ENCODE measurements at places on chromosomes 12 and 14.

- DNase-seq: no peak
Observed at GRCh38 chr14:95471016-95471415, 45.4 kb downstream of the SYNE3 start.

DNA sequence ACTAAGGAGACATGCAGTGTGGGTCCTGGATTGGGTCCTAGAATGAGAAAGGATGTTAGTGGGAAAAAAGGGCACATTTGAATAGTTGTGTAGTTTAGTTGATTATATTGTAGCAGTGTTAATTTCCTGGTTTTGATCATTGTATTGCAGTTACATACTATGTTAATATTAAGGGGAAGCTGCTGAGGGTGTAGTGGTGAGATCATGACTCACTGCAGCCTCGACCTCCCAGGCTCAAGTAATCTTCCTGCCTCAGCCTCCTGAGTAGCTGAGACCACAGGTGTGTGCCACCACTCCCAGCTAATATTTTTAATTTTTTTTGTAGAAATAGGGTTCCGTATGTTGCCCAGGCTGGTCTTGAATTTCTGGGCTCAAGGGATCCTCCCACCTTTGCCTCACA is 21.7 kb downstream of the BORCS5 start:
- DNase-seq: peak; percentile 28

DNA sequence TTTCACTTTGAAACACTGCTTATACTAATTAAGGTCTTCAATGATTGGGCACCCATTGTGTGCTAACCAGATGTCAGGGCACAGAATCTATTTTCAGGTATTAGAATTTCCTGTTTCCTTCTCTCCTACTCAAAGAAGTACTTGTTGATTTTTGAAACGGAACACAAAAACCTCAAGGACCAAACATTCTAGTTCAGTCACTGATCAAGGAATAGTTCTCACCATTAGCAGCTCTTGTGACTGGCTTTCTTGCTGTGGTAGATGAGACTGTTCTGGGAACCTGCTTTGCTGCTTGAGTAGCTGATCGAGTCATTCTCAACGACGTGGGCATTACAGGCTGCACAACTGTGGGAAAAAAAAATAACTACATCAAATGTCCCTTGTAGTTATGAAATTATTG is 11.0 kb downstream of the DLGAP5 start:
- DNase-seq: no peak

DNA sequence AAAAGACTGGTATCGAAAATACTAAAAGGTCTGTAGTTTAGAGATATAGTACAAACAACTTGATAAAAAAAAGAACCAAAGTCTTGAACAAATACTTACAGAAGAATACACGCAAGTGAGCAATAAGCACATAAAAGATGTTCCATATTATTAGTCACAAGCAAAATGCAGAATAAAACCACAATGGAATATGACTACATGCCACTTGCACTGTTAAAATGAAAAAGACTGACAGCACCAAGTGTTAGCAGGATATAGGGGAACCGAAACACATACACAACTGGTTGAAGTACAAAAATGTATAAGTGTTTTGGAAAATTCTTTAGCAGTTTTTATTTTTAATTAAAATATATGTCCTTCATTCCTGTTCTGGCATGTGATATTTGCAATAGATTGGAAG is 3.6 kb downstream of the CLEC2A start:
- no peak for DNase-seq

- peak; percentile 81 for DNase-seq
Observed at GRCh38 chr12:50764286-50765094, 589 bp downstream of the ATF1 start.

DNA sequence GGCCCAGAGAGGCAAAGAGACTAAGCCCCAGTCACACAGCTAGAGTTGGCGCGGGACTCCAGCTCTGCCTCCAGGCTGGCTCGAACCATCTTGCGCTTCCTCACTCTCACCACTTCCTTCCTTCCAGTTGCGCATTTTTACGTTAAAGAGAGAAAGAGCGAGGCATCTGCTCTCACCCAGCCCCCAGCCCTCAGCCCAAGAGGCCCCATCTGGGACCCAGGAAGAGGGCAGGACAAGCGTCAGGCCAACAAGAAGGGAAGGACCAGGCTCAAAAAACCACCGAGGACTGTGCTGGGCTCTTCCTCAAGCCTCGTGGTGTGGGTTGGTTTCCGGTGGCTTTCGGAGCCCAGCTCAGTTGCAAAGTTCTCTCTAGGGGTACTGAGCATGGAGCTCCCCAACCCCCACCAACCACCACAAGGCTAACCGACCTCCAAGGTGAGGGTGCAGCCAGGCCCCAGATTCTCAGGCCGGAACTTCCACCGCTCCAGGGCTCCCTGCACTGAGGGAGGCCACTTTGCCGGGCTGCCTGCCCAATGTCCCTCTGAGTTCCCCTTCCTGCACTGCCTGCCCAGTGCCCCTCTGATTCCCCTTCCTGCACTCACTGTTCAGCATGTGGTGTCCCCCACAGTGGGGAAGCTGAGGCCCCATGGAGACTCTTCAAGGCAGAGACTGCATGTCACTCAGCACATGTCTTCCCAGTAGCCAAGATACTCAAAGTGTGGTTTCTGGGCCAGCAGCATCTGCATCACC is 35.9 kb downstream of the TESC start:
- DNase-seq: peak; percentile 100

GRCh38 chr12:88951860-88952561 is 371.7 kb upstream of the KITLG start:
- DNase-seq: no peak

DNA sequence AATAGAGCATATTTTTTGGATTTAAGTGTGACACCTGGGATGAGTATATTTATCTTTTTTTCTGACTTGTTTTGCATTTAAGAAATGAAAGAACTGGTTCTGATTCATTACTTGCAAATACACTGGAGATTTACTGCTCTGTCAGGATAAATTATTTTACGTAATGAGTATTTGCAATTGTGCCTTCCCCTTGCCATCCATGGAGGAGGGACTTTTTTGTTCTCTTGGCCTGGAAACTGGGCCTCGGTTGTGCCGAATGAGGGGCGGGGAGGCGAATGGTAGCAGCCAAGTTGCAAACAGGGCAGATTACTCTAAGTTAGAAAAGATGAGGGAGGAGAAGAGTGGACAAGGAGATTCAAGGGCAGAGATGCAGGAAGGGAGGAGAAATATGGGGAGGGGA is 308.7 kb downstream of the ATP23 start:
- DNase-seq: no peak

GRCh38 chr14:81176241-81176640 is 44.5 kb downstream of the GTF2A1 start:
- peak; percentile 39 for DNase-seq

DNA sequence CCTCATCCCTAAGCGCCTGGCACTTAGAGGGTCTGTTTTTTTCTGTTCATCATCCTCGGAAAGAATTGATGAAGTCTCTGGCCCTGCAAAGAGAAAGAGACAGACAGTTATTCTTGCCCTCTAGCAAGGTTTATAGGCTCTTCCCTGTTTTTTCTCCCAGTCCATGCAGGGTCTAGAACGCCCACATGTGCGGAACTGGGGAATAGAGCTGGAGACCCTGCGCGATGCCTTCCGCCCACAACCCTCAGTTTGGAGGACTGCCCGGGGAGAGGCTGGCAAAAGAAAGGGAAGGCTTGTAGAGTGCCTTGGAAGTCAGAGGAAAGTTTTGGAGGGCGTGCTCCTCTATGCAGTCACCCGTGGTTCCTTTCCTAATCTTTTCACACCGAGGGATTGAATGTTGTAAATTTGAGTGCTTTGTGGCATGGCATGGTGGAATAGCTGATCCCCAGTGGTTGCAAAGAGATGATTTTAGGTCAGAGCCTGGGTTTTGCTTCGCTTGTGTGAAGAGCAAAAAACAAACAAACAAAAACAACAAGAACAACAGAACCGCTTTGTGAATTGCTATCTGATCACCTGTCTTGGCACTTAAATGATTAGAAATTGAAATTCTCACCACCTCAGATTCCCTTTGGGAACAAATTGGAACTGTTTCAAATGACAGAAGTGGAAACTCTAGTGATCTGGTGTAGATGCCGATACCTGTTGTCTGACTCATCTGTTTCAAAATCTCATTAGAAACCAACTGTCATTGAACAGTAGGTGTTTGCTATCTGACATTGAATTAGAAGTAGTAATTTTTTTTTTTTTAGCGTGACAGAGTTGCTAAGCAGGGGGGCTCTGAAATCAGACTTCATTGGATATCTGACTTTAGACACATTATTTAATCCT is 947 bp downstream of the GAS2L3 start:
- DNase-seq: no peak

DNA sequence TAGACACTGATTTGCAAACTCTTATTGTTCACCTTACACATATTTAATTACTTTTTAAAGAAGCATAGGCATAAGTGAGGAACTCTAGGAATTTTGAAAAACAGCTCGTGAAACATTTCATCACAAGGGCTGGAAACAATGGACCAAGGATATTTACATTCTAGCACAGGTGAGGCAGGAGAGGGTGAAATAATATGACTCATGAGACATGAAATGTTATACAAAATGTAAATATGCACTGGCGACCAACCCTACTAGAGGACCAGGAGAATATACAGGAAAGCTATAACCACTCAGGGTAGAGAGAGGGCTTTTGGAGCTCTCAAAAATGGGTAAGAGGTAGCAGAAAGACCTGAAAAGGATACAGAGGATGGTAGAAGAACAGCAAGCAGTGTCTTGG is 115.3 kb downstream of the PTGER2 start:
- DNase-seq: no peak

DNA sequence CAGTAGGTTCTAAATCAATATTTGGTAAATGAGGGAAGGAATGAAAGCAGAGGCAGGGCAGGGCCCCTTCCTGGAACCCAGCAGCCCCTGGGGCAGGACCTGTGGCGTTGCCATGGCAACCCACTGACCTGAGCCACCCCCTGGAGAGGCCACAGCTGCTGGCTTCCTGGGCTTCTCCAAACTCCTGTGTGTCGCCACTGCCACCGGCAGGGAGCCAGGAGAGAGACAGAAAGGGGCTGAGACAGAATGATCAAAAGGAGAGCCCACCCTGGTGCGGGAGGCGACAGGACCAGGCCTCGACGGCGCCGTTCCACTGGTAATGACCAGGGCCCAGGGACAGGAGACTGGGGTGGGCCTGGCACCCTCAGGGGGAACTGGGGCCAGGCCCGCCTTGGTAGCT is 18.2 kb downstream of the RFX4 start:
- peak; percentile 18 for DNase-seq

GRCh38 chr12:34347367-34347766 is 325.1 kb downstream of the ALG10 start:
- no peak for DNase-seq

DNA sequence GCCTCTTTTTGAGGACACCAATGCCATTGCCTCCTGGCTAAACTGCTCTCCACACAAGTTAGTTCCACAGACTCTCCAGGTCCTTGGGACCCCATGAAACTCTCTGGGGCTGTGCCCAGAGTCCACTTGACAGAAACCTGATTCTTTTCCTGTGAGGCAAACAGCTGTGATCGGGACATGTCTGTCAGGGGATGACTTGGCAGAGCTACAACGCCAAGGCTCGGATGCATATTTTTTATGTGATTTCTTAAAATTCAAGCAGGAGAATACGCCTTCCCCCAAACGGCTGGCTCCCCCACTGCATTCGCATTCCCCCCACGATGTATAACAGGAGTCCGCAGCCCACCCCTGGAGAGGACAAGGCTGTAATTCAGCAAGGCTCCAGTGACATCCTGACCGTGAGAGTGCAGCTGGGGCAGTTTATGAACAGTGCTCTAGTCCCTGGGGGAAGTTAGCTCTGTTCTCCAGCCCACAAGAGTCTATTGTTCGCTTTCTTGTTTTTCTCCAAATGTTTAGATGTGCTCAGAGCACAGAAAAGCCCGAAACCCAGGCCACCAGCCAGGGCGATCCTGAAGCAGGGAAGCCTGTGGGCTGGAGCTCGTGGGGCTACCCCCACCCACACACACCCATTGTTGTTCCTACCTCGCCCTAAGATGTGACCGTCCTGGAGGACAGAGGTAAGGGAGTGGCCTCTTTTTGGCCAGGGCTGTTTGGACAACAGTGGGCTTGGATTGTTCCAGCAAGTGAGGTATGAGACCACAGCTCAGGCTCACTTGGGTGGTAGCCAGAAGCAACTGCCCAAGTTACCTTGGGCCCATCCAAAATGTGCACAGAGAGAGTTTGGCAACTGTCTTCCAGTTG is 159.5 kb downstream of the ZFP36L1 start:
- peak; percentile 14 for DNase-seq

GRCh38 chr14:91241863-91242262 is 2.6 kb downstream of the GPR68 start:
- peak; percentile 84 for DNase-seq

GRCh38 chr12:102973583-102973982 is 16.1 kb downstream of the ASCL1 start:
- no peak for DNase-seq

DNA sequence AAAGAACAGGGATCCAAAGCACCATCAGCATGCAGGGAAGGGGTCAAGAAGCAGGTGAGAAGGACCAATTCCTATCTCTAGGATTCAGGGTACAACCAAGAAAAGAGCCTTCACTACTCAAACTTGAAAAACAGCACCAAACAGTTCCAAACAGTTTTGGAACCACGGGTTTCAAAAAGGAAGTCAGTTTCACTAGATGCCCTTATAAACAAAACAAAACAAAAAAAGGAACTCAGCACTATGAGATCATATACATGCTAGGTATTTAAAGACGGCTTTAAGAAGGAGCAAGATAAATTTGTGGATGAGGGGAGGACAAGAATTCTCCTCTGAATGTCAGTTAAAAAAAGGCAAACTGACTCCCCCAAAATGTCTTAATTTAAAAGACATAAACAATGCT is 6.0 kb downstream of the INSM2 start:
- no peak for DNase-seq

- peak; percentile 48 for DNase-seq
Observed at GRCh38 chr12:53564278-53564677, 57.0 kb upstream of the NPFF start.

DNA sequence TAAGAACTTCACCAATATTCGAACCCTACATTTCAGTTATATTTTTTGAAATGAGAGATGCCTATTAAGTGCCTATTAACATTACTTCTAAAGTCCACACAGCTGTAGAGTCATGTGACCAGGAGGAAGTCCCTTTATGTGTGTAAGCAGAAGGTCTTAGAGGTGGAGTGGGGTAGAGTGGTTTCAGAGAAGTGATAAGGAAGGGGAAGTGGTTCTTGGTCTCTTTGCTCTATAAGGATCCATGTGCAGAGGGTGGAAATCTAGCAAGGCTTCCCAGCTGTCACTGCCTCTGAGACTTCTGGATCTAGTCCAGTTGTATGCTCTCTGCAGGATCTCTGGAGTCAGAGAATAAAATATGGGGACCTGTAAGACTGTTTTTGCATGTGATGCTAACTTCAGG is 673.9 kb downstream of the FLRT2 start:
- DNase-seq: peak; percentile 9

DNA sequence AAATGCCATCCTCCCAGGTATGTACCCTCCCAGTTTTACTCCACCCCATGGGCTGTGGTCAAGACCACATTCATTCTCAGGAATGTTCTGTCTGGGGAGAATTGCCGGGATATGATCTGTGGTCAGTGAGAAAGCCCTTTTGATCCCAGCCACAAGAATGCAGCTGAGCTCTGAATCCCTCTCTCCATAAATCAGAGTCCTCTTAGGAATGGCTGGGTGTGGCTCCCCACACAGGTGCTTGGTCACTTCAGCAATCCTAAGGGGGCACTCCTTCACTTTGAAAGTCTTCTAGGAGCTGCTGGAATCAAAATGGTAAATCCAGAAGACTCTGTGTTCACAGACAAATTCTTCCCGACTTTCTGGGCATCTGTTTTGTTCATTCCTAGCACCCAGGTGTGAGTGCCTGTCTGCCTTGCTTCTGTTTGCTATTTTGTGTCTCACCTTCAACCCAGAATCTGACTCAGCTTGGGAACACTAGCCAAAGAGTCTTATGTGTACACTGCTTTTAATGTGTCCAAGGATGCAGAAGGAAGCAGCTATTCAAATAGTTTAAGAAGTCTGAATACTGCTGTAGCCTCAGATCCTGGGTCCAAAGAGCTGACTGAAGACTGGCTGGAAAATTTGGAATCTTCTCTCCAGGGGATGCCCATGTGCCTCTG is 144.6 kb upstream of the CDKN3 start:
- DNase-seq: no peak

Data from NB4 (cell line).